Upper lobe of left lung (tissue), 6 donors: ENCODE measurements at places on chromosomes 6 and 20. TPM values are rescaled to one million over a fixed set of nuclear protein-coding genes. Genes with fewer than 3 reads are reported as not detected.

- no peaks in the 10 kb centered on the region for H3K27me3 ChIP-seq
- H3K27ac ChIP-seq, result no peak overlapping the region
- no peaks in the 10 kb centered on the region for H3K4me1 ChIP-seq
- no peaks in the 10 kb centered on the region for H3K36me3 ChIP-seq
- DNase-seq, result no peak
These were observed 67.0 kb downstream of the IYD start for GRCh38 chr6:150435832-150436231.

The CD40 gene
- 25.3 TPM for total RNA-seq

DNA sequence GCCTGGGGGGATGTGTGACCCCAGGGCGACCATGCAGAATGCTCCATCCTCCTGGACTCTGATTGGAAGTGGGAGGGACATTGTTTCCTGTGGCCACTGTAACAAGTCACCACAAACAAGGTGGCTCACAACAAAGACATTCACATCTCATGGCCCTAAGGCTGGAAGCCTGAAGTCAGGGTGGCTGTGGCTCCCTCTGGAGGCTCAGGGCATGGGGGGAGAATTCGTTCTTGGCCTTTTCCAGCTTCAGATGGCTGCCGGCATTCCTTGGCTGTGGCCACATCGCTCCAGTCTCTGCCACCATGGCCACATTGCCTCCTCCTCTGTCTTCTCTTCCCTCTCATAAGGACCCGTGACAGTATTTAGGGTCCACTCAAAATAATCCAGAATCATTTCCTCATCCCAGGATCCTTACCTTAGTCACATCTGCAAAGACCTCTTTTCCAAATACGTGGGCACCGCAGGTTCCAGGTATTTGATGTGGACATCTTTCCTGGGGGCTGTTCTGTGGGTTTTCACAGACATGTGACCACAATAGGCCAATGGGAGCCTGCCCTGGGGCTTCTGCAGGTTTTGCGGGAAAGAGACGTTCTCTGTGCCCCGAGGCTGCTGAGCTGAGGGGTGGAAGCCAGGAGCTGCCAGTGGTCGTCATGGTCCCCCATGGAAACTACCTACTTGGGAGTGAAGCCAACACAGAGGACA, 249.3 kb downstream of the PREX1 start:
- no peak overlapping the region for H3K4me3 ChIP-seq
- H3K4me1 ChIP-seq, result no peaks in the 10 kb centered on the region
- no peak for DNase-seq
- no peaks in the 10 kb centered on the region for H3K27me3 ChIP-seq
- H3K27ac ChIP-seq, result no peak overlapping the region

DNA sequence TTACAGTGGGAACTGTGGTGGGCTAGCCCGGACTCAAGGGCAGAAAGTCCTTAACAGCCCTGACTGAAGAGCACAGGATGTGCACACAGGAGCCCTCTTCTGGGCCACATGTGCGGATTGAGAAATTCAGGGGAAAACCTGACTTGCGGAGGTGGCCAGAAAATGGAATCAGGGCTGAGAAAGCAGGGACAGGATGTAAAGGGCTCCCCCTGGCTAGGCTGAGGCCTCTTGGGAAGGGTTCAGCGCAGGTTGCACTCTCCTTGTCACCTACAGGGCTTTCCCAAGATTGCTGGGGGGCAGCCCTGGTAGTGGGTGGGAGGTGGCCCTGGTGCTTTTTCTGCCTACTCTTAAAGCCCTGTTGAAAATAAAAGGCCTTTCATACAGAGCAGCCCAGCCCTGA, 251.2 kb downstream of the SLC24A3 start:
- H3K27ac ChIP-seq, result no peak overlapping the region
- no peak overlapping the region for H3K4me3 ChIP-seq
- DNase-seq, result no peak

DNA sequence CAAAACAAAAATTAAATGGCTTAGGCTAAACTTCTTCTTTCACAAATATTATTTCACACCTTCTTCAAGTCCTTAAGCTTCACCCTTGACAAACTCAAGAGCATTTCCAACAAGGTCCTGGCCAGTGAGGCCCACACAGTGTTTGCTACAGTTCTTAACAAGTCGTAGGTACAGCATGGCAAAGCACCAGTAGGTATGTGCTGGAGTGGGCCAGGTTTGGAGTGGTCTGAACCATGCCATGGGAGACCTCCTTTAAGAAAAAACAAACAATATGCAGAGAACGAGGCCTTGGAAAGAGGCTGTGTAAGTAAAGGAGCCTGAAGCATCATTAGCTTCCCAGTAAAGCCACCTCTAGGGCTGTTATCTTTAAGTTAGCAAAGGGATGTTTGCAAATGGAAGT, 154.3 kb upstream of the SNX9 start:
- no peaks in the 10 kb centered on the region for H3K36me3 ChIP-seq
- H3K4me3 ChIP-seq, result no peak overlapping the region
- H3K4me1 ChIP-seq, result peaks cover 30% of the 10 kb centered on the region
- DNase-seq, result no peak
- H3K27me3 ChIP-seq, result no peaks in the 10 kb centered on the region
